Activated CD4-positive, alpha-beta T cell treated with anti-CD3 and anti-CD28 coated beads, Interleukin-2, amount 10 ng/mL, durations not matched to agents 24 days and 14 days (primary cell): ENCODE measurements at places on chromosomes 6 and 20. TPM values are rescaled to one million over a fixed set of nuclear protein-coding genes. Genes with fewer than 3 reads are reported as not detected.

GRCh38 chr6:42210551-42210950, 7.1 kb downstream of the MRPS10 start:
- H3K4me3 ChIP-seq = no peak overlapping the region
- H3K27ac ChIP-seq = no peak overlapping the region
- H3K36me3 ChIP-seq = peaks cover 53% of the 10 kb centered on the region
- no peaks in the 10 kb centered on the region for H3K27me3 ChIP-seq

DNA sequence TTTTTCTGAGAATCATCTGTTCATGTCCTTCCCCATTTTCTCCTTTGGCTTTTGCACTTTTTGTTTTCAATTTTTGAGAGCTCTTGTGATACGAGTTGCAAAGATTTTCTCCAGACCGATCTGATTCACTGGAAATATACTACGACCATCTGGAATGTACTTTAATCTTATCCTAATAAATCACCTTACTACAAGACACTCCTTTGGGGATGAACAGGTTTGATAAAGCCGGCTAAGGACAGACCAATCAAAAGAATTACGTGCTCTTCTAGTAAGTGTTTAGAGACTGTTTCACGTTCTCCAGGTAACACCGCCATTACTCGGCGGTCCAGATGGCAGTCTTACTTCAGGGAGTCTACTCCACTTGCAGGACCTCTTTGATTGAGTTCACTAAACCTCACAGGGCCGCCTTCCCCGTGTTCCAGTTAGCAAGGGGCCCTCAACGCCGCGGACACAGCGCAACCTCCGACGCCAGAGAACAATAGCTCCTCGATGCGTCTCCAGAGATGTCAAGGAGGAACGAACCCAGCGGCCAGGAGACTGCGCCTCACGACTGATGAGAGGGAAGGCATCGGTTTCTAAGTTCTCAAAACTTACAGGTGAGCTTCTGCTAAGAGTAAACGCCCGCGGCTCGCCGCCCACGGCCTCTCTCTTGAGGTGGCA, 920 bp upstream of the WTAP start:
- peaks cover 34% of the 10 kb centered on the region for H3K4me1 ChIP-seq
- DNase-seq = no peak
- H3K27ac ChIP-seq = peak overlapping the region; percentile 98
- peak overlapping the region; percentile 96 for H3K4me3 ChIP-seq
- H3K27me3 ChIP-seq = no peaks in the 10 kb centered on the region

DNA sequence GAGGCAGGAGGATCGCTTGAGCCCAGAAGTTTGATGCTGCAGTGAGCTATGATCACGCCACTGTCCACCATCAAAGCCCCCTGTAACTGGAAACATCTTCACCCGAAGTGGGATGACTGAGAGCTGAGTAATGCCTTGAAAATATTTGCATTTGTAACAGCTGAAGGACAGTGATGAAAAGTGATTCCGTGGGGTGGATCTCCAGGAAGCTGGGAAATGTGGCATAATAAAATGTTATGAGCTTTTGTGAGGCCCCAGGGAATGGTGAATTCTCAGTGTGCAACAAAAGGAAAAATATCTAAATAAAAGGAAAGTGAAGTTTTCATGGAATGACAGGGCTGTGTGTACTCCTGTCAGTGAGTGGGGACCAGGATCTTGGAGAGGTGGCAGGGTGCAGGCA, 92.0 kb downstream of the JAG1 start:
- H3K27me3 ChIP-seq = no peaks in the 10 kb centered on the region
- H3K4me3 ChIP-seq = no peak overlapping the region
- H3K4me1 ChIP-seq = peaks cover 14% of the 10 kb centered on the region
- DNase-seq = no peak
- peaks cover 2% of the 10 kb centered on the region for H3K36me3 ChIP-seq

The RIPPLY2 gene
- not detected in 2 replicates for total RNA-seq

The PNLDC1 gene
- 0.40 and 0.97 TPM in 2 replicates for total RNA-seq

The GABRR1 gene
- total RNA-seq = not detected in 2 replicates

The C6orf118 gene
- total RNA-seq = not detected in 2 replicates
